ENCODE measurements at places on chromosomes 4 and X.

GRCh38 chr4:124322234-124323065 is 390.1 kb downstream of the ANKRD50 start:
- peak; percentile 83 for DNase-seq

- DNase-seq, result no peak
These were observed 10.5 kb downstream of the PTTG2 start for GRCh38 chr4:37970702-37971101.

DNA sequence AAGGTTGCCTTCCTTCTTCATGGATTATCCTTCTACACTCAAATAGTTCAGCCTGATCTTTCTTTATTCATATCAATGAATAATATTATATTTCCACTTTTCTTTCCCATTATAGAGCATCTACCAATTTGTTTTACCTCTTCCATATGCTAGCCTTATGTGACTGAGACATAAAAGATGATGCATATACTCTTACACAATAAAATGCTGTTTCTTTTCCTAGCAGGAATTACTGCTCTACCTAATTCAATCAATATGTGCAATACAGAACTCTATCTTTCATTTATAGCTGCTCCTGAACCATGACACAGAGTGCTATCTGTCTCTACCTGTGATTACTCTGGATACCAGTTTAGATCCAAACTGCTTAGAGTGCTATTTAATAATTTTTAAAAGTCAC is 2334.0 kb downstream of the PCDH7 start:
- DNase-seq, result no peak

DNA sequence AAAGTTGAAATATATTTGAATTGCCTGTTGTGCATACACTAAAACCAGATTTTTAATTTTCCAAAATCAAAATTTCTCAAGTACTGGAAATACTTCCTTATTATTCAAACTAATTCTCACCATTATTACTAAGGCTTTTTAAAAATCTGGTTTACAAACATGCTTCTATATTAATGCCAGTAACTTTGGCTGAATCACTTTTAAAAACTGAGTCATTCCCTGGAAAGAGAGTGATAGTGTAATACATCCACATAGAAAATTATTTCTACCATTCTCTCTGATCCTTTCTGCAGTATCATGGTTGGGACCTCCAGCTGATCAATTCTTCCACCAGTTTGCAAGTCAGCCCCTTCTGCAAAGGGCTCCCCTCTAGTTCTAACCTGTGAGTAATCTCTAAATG is 165.3 kb upstream of the FAM241A start:
- no peak for DNase-seq

GRCh38 chr4:100162027-100162685 is 28.1 kb downstream of the DDIT4L start:
- DNase-seq, result no peak

DNA sequence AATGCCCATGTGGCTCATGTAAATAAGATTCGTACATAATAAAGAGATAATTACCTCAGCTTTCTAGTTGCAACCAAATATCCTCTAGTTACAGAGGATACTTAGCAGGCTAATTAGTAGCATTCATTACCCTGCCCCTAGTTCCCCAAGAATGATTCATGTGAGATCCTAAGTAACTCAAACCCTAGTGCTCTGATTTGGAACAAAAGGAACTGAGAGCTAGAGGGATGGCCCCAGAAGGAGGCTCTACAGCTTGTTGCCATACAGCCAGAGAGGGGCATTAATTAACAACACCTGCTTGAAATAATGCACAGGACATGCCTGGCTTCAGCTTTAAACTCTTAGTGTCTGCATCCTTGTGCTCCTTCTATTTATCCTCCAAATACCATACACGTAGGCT is 32.6 kb upstream of the CBR4 start:
- no peak for DNase-seq

GRCh38 chr4:153143527-153144348 is 60.5 kb upstream of the TRIM2 start:
- peak; percentile 75 for DNase-seq

DNA sequence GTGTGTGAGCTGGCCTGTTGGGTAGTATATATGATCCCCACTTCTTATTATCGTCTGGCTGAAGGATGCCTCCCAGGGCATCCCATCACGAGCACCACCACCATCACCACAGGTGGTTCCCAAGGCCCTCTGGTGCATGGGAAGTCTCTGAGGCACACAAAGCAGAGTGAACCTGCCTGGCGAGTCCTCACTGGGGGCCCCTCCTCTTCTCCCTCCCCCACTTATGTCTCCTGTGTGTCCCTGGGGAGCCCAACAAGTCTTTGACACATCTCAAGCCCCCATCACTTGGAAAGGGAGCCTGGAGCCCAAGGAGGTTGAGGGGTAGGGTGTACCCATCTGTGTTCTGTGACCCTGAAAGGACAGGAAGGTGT is 45.5 kb upstream of the NKX1-1 start:
- no peak for DNase-seq

- no peak for DNase-seq
These were observed 137.4 kb upstream of the ARSJ start for GRCh38 chr4:114116861-114117260.

- DNase-seq, result no peak
These were observed 5.6 kb upstream of the THOC2 start for GRCh38 chrX:123738378-123738940.

GRCh38 chr4:118981171-118981838 is 92.7 kb downstream of the SYNPO2 start:
- DNase-seq, result peak; percentile 31

GRCh38 chr4:98662626-98663225 is 4.3 kb upstream of the TSPAN5 start:
- no peak for DNase-seq

- DNase-seq, result no peak
These were observed 518.1 kb downstream of the GRXCR1 start for GRCh38 chr4:43410636-43411035.

DNA sequence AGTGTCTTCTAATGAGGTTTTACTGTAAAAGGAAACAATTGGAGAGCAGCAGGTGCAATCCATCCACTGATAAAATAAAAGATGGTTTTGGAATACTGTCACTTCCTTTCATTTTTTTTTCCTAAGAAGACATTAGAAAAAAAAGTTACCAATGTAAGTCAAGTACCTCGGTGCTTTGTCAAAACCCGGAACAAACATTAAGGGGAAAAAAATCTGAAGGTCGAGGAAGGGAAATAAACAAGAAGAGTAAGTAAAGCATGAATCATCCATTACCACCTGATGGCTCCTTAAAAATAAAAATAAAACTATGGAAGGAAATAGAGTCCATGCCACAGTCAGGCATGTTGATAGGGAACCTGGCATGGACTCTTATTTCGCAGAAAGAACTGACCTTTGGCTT is 15.3 kb upstream of the XPNPEP2 start:
- no peak for DNase-seq

DNA sequence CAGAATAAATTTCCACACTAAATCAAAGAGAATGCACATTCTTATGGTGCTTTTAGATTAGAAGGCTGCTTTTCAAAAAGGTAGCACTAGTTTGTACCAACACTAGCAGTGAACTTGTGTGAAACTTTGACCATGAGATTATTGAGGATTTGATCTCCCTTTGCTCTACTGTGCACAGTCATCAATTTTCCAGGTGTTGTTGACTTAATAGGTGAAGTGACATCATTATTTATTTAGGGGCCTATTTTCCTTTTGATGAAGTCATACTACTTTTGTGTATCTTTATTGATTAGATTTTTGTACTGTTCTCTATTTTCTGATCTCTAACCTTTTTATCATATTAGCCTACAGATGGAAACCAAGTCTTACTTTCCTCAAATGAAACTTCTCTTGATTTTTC is 507.9 kb upstream of the LCORL start:
- no peak for DNase-seq

DNA sequence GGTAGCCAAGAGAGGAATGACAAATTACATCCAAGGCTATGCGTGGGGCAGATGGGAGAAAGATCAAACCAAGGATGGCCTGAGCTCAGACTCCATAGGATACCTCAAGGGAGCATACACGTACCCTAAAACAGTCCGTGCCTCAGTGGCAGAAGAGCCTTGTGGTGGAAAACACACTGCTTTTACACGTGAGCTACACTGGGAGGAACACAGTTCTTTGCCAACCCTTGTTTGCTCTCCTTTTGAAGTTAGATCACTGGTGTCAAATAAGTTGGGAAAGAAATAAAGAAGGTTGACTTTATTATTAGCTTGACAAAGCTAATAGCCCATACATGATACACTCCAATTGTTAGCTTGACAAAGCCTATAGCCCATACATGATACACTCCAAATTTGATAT is 141.9 kb downstream of the MGST2 start:
- no peak for DNase-seq

DNA sequence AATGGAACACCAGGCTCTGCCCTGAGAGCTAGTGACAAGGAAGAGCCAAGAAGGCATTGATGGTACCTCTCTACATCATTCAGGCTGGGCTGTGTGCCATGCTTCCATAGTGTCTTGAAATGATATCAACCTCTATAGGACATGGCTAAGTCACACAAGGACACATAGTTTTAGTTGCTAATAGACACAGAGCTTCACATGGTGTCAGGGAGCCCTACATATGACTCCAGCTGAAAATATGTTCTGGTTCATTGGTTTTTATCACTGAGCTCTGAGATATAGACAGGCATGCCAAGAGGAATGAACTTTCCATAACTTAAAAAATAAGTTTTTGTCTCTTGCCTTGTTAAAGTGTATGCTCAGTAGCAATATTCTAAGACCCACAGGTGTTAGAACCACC is 72.1 kb upstream of the PRKG2 start:
- no peak for DNase-seq

DNA sequence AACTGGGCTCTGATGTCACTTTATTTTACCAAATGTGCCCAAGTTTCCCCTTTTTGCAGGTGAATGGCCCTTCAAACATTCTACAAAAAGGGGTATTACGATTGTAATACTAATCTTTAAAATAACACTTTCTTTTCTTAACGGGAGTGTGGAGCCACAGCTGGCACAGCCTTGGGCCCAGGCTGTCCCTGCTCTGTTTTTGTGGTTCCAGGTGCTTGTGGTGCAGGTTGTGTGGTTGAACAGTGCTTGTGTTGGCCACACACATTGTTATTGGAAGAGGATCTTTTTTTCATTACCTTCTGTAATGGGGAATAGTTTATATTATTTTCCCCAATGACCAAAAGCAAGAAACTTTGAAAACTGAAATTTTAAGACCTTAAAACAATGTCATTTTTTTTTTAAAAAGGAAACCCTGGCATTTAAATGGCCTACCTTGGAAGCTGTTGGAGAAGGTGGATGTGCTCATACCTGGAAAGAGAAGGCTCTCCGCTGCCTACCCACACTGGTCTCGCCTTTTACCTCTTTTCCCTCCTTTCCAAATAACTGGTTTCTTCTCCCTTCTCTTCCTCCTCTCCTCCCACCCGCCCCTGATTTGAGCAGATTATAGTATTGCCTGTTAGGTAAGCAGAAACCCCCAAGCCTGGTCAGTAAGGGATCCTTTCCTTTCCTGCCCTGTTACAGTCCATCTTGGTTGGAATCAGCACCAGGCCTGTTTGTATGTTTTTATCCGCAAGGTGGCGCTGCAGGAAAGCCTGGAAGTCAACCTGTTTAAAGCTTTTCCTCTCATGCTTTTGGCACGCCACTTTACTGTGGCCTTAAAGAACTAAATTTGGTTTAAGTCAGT is 28.6 kb downstream of the HADH start:
- DNase-seq, result peak; percentile 84

DNA sequence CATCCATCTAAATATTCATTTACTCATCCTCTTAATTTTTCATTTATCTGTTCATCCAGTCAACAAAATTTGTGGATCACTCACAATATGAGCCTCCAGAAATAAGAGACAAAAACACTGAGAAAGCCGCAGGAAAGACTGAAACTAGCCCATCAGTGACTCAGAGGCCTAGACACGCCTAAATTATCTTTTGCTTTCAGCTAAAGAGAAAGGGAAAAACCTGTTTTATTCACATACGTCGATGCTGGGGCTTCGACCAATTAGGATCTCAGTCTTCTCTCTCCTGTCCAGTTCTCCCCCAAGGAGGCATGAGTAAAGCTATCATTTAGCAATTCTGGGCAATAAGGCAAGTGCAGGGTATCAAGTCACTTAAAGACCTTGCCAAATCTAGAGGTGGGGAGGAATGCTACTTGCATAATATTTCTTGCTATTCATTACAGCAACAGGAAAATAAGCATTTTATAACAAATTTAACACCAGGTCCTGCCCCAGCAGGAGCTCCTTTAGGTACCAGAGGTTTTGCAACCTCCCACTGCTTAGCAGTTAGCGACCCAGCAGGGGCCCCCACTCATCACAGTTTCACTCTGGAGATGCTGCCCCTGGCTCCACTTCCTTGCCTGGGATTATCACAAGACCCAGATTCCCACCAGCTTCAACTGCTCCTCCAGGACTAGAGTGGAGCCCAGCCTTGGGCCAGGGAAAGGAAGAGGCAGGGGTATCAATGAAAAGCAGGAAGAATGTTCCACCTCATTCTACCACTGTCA is 30.1 kb upstream of the TMEM154 start:
- DNase-seq, result no peak

- no peak for DNase-seq
These were observed 236.2 kb upstream of the NUDT6 start for GRCh38 chr4:123158576-123158975.

- no peak for DNase-seq
These were observed 10.9 kb upstream of the WDFY3 start for GRCh38 chr4:84977396-84977795.

DNA sequence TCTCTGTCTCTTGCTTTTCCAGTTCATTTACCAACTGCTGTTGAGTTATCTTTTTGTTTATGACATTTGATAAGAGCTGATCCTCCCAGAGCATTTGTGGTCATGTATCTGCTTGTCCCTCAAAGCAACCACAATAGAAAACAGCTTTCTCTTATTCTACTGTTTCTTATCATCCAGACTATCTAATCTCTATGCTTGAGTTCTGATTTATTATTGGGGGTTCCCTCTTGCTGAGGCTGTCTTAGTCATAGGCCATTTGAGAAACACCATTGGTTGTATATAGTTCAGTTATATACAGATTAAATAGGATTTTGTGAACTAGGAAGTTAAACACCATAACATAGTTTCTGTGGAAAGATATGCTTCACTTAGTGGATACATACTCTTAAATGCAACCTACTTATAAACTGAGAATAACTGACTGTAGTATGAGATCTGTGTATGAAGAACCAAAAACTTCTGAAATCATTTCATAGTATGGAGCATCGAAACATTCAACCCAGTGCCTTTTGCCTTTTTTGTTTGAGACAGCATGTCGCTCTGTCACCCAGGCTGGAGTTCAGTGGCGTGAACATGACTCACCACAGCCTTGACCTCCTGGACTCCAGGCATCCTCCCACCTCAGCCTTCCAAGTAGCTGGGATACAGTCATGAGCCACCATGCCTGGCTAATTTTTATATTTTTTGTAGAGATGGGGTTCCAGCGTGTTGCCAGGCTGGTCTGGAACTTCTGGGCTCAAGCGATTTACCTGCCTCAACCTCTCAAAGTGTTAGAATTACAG is 75.8 kb downstream of the STIM2 start:
- DNase-seq, result no peak

- DNase-seq, result peak; percentile 74
These were observed 114.0 kb downstream of the ENPP6 start for GRCh38 chr4:184103527-184104264.

GRCh38 chr4:148444296-148445070 is 2.3 kb upstream of the NR3C2 start:
- peak; percentile 22 for DNase-seq

- no peak for DNase-seq
These were observed 22.1 kb downstream of the ADRA2C start for GRCh38 chr4:3788366-3788660.
